ENCODE measurements at places on chromosomes 2 and 18.
A peak's percentile ranks its signal among the peaks of the same experiment; 100 is the strongest.

DNA sequence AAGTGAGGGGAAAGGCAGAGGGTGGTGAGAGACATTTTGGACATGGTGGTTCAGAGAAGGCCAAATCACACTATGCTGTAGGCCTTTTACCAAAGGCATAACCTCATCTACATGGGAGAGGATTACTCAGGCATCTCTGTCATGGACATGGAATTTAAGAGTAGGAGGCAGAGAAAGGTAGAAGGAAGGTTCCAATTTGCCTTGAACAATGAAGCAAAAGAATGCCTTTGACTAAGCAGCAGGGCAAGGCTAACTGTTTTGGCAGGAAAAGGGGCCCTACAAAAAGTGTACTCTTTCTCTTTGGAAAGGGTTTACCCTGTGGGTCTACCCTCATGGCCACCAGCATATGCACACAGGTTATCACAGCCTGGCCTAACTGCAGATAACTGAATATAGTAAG lies 45.6 kb upstream of the RNU4ATAC start:
- DNase-seq, result no peak

- no peak for DNase-seq
Observed at GRCh38 chr2:148926981-148927401, 52.0 kb downstream of the KIF5C start.

- no peak for DNase-seq
Observed at GRCh38 chr2:230335864-230336506, 9.0 kb downstream of the SP140L start.

- DNase-seq, result peak; percentile 28
Observed at GRCh38 chr2:240513549-240514287, 44.1 kb downstream of the ANKMY1 start.

GRCh38 chr18:6865251-6865650 lies 135.7 kb downstream of the ARHGAP28 start:
- no peak for DNase-seq

DNA sequence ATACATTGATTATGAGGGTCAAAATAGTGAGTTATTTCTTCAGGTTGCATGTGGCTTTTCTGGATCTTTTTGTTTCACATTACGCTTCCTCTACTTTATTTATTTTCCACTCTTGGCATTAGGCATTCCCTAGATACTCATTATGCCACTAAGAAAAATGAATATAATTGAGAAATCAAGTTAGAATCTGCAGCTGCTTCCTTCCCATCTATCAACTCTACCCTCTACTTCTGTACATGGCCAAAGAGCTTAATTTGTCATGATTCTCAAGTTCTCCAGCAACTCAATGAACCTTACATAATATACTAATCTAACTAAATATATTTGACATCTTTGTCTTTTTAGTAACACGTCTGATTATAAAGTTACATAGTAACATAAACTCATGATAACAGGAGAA lies 598.1 kb upstream of the LRRTM4 start:
- no peak for DNase-seq

GRCh38 chr18:11162889-11163288 lies 13.5 kb upstream of the PIEZO2 start:
- DNase-seq, result no peak

- DNase-seq, result no peak
Observed at GRCh38 chr2:43539436-43539835, 56.4 kb downstream of the THADA start.

DNA sequence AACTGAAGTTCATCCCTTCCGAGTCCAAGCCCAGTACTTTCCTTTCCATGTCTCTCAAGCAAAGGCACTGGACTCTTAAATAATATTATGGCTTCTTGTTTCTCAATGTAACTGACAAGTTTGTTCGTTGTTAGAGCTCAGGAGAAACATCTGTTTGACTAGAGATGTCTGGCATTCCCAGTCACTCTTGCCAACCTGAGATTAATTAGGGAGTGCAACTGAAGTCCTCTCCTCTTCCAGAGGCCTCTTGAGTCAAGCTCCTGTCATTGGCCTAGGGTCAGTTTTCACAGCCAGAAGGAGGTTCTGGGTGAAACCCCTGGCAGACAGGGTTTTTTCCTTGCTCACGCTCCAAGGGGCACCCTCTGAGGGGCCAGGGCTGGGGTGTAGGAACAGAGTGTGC lies 196.1 kb downstream of the AGPS start:
- DNase-seq, result no peak

DNA sequence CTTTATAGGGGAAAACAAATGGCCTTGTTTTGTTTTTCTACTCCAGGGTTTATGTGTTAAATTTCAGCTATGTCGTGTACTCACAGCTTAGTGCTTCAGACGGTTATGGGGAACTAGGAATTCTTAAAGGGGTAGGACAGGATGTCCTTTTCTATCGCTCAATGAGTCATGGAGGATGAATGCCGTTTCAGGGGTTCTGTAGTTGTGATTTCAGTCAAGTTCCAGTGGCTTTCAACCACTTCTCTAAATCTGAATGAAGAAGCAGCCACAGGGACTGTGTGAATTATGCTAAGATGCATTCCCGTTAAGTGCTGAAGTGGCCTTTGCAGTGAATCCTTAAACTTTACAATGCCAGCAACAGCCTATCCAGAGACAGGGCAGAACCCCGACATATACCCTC lies 1231.7 kb upstream of the ZEB2 start:
- DNase-seq, result no peak

DNA sequence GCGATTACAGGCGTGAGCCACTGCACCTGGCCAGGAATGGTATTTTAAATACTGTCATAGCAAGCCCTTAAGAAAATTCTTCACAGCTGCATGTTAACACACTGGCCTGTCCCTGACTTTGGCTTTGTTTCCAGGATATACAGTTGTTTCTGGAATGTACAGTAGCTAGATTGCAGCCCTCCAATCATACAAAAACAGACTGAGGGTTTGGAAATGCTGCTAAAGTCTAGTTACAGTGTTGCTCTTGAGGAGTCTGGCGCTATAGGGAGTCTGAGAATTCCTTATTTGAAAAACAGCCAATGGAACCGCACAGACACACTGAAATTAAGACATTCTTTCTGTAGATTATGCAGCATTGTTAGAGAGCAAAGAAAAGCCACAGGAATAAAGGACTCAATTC lies 37.7 kb downstream of the STON1 start:
- DNase-seq, result peak; percentile 38

- no peak for DNase-seq
Observed at GRCh38 chr2:102834523-102835273, 72.9 kb downstream of the TMEM182 start.

GRCh38 chr2:240631548-240632305 lies 6.4 kb downstream of the GPR35 start:
- DNase-seq, result no peak

DNA sequence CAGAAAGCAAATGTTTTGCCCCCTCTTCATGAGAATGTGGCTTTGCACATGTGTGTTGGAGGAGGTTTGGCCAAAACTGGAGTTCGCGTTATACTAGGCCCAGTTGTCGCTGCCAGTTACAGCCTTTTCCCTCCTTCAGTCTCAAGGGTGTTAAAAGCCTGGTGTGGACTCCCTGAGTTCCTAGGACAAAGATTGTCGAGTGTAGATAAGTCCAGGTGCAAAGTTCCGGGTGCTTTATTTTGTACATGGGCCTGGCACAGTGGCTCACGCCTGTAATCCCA lies 542 bp upstream of the RNF103 start:
- DNase-seq, result no peak

GRCh38 chr2:167863377-167863776 lies 384.0 kb downstream of the STK39 start:
- no peak for DNase-seq

GRCh38 chr2:18208956-18209355 lies 330.5 kb downstream of the KCNS3 start:
- no peak for DNase-seq

GRCh38 chr2:25201794-25202193 lies 33.4 kb upstream of the POMC start:
- DNase-seq, result no peak

GRCh38 chr18:67331857-67332256 lies 184.7 kb downstream of the DSEL start:
- DNase-seq, result no peak

GRCh38 chr18:45066210-45066609 lies 385.5 kb downstream of the SETBP1 start:
- no peak for DNase-seq

DNA sequence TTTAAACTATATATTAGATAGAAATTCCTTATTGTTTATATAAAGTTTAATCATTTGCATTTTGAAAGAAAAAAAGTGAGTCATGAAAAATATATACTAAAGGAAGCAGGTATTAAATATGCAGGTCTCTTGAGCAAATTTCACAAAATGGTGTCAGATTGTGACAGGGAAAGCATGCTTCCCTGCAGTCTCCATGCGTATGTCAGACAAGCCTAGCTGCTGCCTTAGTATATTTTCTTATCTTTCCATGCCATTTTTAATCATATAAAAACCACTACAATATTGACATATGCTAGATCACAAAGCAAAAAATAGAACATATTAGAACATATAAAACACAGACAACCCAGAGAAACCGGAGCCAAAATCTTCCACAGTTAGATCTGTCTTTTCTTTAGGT lies 1137.7 kb upstream of the DDX18 start:
- no peak for DNase-seq

- no peak for DNase-seq
Observed at GRCh38 chr2:8453904-8454302, 228.0 kb upstream of the ID2 start.

- DNase-seq, result peak; percentile 83
Observed at GRCh38 chr18:11149441-11150270, at the start of gene PIEZO2. PIEZO2 (minus strand) TSS chr18:11149569; CDS start chr18:11148588, 981 bp downstream.

GRCh38 chr2:58702302-58702885 lies 461.3 kb upstream of the FANCL start:
- DNase-seq, result no peak

DNA sequence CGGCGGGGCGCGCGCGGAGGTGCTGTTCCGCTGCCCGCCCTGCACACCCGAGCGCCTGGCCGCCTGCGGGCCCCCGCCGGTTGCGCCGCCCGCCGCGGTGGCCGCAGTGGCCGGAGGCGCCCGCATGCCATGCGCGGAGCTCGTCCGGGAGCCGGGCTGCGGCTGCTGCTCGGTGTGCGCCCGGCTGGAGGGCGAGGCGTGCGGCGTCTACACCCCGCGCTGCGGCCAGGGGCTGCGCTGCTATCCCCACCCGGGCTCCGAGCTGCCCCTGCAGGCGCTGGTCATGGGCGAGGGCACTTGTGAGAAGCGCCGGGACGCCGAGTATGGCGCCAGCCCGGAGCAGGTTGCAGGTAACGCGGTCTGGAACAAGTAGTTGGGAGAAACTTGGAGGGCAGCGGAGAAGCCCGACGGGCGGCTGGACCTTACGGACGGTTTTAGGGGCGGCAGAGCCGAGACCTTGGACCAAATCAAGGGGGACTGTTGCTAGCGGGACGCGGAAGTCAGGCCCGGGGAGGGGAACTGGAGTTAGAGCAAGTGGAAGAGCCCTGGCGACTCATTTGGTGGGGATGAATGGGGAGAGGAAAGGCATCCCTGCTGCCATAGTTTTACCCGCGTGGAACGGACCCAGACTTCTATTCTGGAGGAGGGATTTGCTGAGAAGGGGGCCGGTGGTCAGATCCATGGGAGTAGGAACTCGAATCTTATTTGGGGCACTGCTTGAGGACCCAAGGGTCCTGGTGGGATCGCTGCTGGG lies 573 bp downstream of the IGFBP2 start:
- DNase-seq, result no peak

GRCh38 chr2:121160366-121160765 lies 124.6 kb downstream of the TFCP2L1 start:
- DNase-seq, result no peak

- no peak for DNase-seq
Observed at GRCh38 chr2:47038656-47039488, 116.2 kb downstream of the STPG4 start.

GRCh38 chr2:66702301-66702700 lies 267.4 kb downstream of the MEIS1 start:
- DNase-seq, result no peak

GRCh38 chr2:207252416-207252815 lies 86.7 kb upstream of the KLF7 start:
- no peak for DNase-seq

- no peak for DNase-seq
Observed at GRCh38 chr2:71919708-71920107, 228.0 kb downstream of the CYP26B1 start.

- DNase-seq, result no peak
Observed at GRCh38 chr2:228867406-228867805, 403.7 kb downstream of the PID1 start.

- DNase-seq, result no peak
Observed at GRCh38 chr18:36628435-36629137, 200.2 kb downstream of the TPGS2 start.
